Muscle of arm (tissue), 14 donors: ENCODE measurements at places on chromosomes 4 and X. TPM values are rescaled to one million over a fixed set of nuclear protein-coding genes. Genes with fewer than 3 reads are reported as not detected.

The P2RY4 gene
- polyA plus RNA-seq, result 0.18 TPM

The PLXNB3 gene
- polyA plus RNA-seq, result not detected

The ARHGEF38 gene
- polyA plus RNA-seq, result 0.45 TPM

The TET2 gene
- polyA plus RNA-seq, result 33.7 TPM

The SPON2 gene
- polyA plus RNA-seq, result 49.0 TPM

The TMPRSS11B gene
- not detected for polyA plus RNA-seq
